Putamen (tissue), 1 donor: ENCODE measurements at places on chromosomes 12 and 14.

DNA sequence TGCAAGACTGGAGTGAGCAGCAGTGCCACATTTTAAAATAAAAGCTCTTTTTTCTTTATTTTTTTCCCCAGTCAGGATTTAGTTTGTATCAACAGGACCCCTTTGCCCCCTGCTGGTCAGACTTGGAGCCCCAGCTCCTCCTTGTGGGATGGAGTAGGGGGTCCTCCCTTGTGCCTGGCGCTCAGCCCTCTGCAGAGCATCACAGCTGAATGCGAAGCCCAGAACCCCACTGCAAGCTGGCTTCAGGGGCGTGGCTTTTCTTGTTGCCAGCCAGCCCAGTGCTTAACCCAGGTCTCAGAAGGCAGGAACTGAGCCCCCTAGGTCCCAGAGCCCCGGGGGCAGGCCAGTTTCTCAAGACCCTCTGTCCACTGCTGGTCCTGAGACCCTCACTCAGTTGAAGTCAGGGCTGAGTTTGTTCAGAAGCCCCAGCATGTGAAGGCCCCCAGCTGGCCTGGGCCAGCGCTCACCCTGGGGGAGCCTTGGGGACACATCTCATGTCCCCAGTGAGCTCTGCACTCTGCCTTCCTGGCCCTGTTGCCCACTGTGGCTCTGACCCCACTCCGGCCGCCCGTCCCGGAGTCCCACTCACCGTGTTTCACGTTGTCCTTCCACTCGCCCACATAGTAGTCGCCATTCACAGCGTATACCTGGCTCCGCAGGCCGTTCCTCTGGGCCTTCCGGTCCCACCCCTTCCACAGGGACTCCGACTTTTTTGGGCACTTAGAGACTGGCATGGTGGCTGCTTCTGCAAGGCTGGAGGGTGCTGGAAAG lies 519 bp downstream of the MORN3 start:
- DNase-seq, result no peak

DNA sequence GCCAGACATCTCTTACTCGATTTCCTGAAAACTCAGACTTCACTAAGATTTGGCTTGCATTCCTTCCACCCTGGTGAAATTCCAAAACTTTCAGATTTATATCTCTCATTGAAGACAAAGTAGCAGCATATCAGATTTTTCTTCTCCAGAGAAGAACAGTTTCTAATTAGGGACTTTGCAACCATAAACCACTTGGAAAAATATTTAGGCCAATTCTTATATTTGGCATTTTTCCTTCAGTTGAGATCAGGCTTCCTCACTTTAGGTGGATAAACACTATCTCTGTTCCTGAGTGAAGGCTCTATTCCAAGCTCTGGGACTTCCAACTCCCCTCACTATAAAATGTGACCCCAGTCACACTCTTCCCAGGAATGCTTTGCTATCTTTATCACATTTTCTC lies 1434.3 kb upstream of the FLRT2 start:
- DNase-seq, result no peak

- DNase-seq, result no peak
These were observed 12.8 kb upstream of the CEP170B start for GRCh38 chr14:104852280-104852663.

GRCh38 chr12:114272605-114273004 lies 133.3 kb downstream of the TBX5 start:
- DNase-seq, result no peak

GRCh38 chr14:90544566-90544965 lies 147.7 kb downstream of the CALM1 start:
- no peak for DNase-seq

- no peak for DNase-seq
These were observed 408.2 kb downstream of the AEBP2 start for GRCh38 chr12:19847294-19848059.

DNA sequence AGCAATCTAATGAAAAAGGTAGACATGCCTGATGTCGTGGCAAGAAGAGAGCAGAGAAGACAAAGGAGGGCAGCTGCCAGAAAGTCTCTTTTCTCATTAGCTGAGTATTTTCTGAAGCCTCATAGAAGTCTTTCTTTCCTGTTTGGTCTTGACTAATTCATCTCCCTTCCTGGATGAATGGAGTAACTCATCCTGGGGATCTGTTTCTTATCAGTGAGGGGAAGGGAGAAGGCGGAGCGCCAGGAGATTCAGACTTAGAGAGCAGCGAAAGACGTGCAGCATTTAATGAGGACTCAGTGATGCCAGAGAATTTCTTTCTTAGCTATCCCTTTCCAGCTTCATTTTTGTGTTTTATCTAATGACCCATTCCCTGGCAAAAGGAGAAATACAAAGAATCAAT lies 89.4 kb downstream of the SLC15A4 start:
- DNase-seq, result no peak

DNA sequence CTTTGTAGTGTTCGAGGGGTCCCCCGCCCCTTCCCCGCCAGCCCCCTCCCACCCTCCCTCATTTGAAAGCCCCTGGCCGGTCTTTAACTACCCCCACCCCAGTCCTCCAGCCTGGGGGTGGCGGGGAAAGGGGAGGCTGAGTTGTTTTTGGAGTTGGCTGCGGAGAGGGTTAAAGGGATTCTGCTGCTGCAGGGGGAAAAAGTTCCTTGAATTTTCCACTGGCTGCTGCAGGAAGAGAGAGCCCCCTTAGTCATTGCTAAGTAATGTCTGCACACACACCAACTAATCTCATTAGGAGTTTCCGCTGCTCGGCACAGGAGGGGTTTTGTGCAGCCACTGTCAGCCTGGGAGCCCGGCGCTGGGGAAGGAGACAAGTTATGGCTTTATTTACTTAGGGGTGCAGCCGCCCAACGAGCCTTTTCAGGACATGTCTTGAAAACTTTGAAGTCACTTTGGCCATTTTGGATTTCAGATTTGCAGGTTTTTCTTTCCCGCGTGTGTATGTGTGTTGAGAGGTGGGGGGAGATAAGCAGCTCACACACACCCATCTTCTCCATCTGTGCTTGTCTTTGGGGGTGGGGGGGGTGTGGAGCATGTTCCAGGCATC lies 1.8 kb downstream of the ELK3 start:
- DNase-seq, result no peak

DNA sequence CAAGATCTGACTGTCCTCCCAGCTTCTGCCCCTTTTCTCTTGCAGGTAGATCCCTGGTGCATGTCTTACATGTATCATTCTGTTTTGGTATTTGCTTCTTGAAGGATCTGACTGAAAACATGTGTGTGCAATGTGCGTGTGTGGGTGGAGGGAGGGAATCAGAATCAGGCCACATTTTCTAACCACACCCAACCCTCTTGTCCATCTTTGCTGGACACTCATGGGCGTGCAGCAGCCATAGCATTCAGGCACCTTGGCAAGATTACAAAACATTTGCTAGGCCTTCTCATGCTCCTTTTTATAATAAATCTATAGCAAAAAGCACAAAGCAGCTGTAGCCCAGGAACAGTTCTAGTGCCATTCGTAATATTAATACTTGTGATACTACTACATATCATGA lies 233.6 kb upstream of the E2F7 start:
- DNase-seq, result no peak
